ENCODE measurements at places on chromosomes 13 and 19. TPM values are rescaled to one million over a fixed set of nuclear protein-coding genes. Genes with fewer than 3 reads are reported as not detected.
A peak's percentile ranks its signal among the peaks of the same experiment; 100 is the strongest.

Gene DHDH
- 1.1 TPM for total RNA-seq

Gene SERPINE3
- total RNA-seq, result not detected

GRCh38 chr13:113432506-113433270 lies 20.6 kb downstream of the ADPRHL1 start:
- no peaks in the 10 kb centered on the region for H3K4me1 ChIP-seq
- no peak for DNase-seq
- no peaks in the 10 kb centered on the region for H3K27me3 ChIP-seq

GRCh38 chr13:107461751-107462150 lies 753.6 kb downstream of the LIG4 start:
- no peak overlapping the region for H3K4me3 ChIP-seq
- no peaks in the 10 kb centered on the region for H3K36me3 ChIP-seq
- H3K4me1 ChIP-seq, result no peaks in the 10 kb centered on the region
- H3K27ac ChIP-seq, result no peak overlapping the region
- no peak for DNase-seq

DNA sequence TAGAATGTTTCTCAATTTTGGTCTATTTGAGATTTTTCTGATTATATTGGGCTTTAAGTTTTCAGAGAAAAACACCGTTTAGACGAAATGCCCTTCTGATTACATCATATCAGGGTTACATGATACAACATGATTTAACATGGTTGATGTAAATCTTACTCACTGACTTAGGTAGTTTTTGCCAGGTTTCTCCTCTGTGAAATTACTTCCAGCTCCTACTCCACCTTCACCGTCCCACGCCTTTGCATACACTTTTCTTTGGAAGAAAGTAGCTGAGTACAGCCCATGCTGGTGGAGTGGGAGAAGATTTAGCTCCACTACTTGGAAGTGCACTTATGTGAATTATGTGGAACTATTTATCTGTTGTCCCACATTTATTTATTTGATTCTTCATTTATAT lies 433.2 kb upstream of the KLHL1 start:
- no peaks in the 10 kb centered on the region for H3K36me3 ChIP-seq
- no peaks in the 10 kb centered on the region for H3K4me1 ChIP-seq
- no peak overlapping the region for H3K27ac ChIP-seq
- no peaks in the 10 kb centered on the region for H3K27me3 ChIP-seq
- DNase-seq, result no peak
- no peak overlapping the region for H3K4me3 ChIP-seq

- H3K36me3 ChIP-seq, result no peaks in the 10 kb centered on the region
- H3K4me3 ChIP-seq, result no peak overlapping the region
- H3K27ac ChIP-seq, result no peak overlapping the region
- H3K4me1 ChIP-seq, result no peaks in the 10 kb centered on the region
- no peak for DNase-seq
- H3K27me3 ChIP-seq, result no peaks in the 10 kb centered on the region
These were observed 17.1 kb downstream of the NWD1 start for GRCh38 chr19:16736709-16737108.

DNA sequence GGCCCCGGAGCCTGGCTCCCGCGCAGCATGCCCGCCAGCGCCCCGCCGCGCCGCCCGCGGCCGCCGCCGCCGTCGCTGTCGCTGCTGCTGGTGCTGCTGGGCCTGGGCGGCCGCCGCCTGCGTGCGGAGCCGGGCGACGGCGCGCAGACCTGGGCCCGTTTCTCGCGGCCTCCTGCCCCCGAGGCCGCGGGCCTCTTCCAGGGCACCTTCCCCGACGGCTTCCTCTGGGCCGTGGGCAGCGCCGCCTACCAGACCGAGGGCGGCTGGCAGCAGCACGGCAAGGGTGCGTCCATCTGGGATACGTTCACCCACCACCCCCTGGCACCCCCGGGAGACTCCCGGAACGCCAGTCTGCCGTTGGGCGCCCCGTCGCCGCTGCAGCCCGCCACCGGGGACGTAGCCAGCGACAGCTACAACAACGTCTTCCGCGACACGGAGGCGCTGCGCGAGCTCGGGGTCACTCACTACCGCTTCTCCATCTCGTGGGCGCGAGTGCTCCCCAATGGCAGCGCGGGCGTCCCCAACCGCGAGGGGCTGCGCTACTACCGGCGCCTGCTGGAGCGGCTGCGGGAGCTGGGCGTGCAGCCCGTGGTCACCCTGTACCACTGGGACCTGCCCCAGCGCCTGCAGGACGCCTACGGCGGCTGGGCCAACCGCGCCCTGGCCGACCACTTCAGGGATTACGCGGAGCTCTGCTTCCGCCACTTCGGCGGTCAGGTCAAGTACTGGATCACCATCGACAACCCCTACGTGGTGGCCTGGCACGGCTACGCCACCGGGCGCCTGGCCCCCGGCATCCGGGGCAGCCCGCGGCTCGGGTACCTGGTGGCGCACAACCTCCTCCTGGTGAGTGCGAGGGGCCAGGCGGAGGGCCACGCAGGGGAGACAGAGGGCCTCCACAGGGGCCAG lies at the start of gene KL:
Gene KL (plus strand): TSS at position 10 of the 909 bp plus-strand sequence. CDS start 18 bp downstream, at position 28.
- H3K4me3 ChIP-seq, result peak within 1 kb of the TSS; percentile 34
- DNase-seq, result no peak
- H3K27ac ChIP-seq, result no peak within 1 kb of the TSS
- H3K27me3 ChIP-seq, result peaks cover 34% of the 10 kb centered on the region
- H3K4me1 ChIP-seq, result peaks cover 18% of the 10 kb centered on the region

GRCh38 chr13:28753208-28753892 lies 34.6 kb upstream of the SLC46A3 start:
- peaks cover 12% of the 10 kb centered on the region for H3K4me1 ChIP-seq
- H3K27me3 ChIP-seq, result no peaks in the 10 kb centered on the region
- no peak overlapping the region for H3K4me3 ChIP-seq
- no peaks in the 10 kb centered on the region for H3K36me3 ChIP-seq

GRCh38 chr13:77928909-77929308 lies 10.3 kb upstream of the EDNRB start:
- no peak overlapping the region for H3K27ac ChIP-seq
- no peak overlapping the region for H3K4me3 ChIP-seq
- no peak for DNase-seq
- no peaks in the 10 kb centered on the region for H3K4me1 ChIP-seq

DNA sequence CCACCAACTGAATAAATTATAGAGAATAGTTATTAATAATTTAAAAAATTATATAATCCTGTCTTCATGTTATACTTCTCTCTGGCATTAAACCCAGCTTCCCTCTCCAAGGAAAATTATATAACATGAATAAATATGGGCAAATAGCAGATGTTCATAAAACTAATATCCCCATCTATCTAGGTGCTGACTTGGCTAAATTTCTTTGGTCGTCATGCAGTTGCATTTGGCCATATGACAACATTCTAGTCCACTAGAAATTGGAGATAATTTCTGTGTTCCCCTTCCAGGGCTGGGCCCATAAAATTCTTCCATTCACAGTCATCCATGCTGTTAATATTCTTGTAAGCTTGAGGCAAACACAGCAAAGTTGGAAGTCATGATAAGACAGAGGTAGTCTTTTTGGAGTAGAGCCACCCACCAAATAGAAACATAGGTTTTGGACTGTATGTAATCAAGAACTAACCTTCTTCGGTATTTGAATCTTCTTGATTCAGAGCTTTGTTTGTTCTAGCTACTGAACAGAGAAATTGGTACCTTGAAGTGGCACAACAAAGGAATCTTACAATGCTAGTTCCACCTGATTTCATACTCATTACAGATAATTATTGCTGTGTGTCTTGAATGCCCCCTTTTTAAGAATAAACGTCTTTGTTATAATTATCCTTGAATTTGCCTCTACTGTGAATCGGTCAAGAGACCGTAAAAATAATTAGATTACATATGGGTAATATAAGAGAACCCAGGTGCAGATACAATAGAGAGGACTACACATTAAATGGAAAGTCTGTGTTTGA lies 678.5 kb upstream of the PCDH20 start:
- H3K27ac ChIP-seq, result no peak overlapping the region
- no peak overlapping the region for H3K4me3 ChIP-seq
- no peaks in the 10 kb centered on the region for H3K4me1 ChIP-seq
- no peaks in the 10 kb centered on the region for H3K36me3 ChIP-seq
- H3K27me3 ChIP-seq, result no peaks in the 10 kb centered on the region

DNA sequence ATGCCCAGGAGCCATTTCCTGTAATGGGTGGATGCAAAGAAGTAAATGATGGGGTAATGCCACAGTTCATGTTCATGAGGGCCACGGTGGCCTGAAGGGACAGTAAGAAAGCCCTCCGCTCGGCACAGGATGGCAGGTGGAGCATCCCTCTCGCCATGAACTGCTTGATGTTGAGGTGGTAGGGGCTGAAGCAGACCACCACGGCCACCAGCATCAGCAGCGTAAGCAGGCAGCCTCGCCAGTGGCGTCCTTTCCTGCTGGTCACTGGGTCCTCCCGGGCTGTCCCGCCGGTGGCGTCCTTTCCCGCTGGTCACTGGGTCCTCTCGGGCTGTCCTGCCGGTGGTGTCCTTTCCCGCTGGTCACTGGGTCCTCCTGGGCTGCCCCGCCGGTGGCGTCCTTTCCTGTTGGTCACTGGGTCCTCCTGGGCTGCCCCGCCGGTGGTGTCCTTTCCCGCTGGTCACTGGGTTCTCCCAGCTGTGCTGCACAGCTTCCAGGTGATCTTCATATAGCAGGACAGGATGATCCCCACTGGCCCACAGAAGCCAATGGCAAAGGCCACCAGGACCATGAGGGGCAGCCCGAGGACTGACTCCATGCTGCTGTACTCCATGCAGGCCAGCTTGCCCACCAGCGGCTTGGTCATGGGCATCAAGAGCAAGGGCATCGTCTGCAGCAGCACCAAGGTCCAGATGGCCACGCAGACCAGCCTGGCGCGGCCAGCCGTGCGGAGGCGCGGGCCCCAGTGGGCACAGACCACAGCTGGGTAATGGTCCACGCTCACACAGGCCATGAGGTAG lies 93.2 kb upstream of the TM9SF2 start:
- no peaks in the 10 kb centered on the region for H3K27me3 ChIP-seq
- peaks cover 31% of the 10 kb centered on the region for H3K4me1 ChIP-seq
- H3K36me3 ChIP-seq, result peaks cover 3% of the 10 kb centered on the region
- H3K27ac ChIP-seq, result no peak overlapping the region
- no peak for DNase-seq

Data from CD4-positive, alpha-beta T cell (primary cell).